ENCODE measurements at places on chromosomes 4 and X.

DNA sequence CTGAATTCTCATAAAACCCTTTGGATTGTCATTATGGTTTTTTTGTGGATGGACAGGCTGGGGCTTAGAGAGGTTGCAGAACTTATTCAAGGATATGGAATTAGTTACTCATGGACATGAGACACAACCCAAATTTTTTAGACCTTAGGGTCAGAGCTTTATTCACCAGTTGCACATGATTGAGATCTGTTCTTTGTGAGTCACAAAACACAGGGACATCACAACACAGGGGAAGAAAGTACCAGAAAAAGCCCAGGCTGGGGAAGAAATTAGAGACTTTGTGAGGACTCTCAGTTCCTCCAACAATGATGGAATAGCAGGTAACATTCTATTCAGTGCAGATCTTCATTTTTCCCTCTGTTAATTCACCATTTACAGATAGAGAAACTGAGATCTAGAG lies 602.4 kb upstream of the CPEB2 start:
- no peak for DNase-seq

- DNase-seq = no peak
These were observed 579.6 kb upstream of the IGFBP7 start for GRCh38 chr4:57689693-57690205.

DNA sequence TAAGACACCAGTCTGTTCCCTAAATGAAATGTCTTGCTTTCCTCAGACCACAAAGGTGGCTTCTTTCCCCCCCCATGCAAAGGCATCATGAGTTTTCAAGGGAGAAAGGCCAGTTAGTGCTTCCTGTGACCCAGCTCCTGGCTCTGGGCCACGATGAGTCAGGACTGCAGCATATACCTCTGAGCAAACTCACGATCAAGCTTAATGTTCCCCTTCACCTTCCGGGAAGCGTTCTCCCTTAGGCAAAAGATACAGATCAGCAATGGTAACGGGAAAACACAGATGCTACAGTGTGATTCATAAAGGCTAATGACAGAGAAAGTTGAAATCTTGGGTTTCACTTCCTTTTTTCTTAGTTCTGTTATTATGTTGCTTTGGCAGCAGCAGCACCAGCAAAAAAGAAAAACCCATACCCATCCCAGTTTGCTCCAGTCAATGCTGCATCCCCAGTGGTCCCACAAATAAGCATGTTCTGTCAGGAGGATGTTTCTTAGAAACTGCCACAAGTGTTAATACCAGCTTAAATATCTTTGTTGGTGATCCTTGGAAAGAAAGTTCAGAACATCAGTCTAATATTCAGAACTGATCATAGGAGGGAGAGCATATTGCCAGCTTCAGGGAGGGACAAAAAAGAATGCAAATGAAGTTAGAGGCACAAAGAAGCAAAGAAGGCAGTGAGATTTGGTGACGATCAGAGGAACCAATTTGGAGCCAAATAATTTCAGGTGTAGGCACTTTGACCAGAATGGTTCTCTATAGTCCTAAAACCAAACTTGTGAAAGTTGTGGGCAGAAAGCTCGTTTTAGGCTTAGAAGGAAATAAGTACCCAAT lies 41.2 kb downstream of the LONRF3 start:
- peak; percentile 66 for DNase-seq

GRCh38 chrX:12390301-12390700 lies 252.0 kb downstream of the FRMPD4 start:
- DNase-seq = no peak

GRCh38 chr4:121584836-121585235 lies 111.9 kb downstream of the ANXA5 start:
- no peak for DNase-seq

- no peak for DNase-seq
These were observed 252.9 kb upstream of the KLF3 start for GRCh38 chr4:38411092-38411491.

- DNase-seq = no peak
These were observed 304.2 kb downstream of the ARHGAP24 start for GRCh38 chr4:85779165-85779564.

- DNase-seq = no peak
These were observed 56.9 kb downstream of the ACOX3 start for GRCh38 chr4:8383451-8384160.

DNA sequence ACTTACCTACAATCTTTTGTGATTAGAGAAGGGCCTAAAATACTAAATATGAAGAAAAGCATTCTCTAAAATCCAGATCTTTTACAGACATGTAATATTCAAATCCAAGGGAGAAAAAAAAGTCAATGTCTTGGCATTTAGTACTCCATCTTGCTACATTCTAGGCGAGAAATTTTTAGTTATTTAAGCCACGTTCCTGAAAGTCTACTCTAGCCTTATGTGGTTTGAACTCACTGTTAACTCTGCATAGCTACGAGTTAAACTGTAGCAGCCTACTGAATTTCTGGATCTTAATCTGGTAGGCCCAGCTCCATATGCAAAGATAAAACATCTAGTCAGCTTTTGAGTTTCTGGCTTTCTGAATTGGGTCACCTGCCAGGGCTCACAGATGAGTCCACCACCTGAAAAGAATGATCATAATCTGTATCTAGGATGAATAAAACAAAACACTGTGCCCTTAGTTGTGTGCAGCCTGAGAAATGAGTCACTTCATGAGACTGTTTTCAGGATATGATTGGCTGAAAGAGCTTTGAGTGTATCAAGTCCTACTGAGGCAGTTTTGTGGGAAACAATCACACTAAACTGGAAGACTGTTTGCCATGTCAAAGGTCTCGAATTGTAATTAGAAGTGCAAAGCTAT lies 3.2 kb upstream of the NEK1 start:
- peak; percentile 36 for DNase-seq

DNA sequence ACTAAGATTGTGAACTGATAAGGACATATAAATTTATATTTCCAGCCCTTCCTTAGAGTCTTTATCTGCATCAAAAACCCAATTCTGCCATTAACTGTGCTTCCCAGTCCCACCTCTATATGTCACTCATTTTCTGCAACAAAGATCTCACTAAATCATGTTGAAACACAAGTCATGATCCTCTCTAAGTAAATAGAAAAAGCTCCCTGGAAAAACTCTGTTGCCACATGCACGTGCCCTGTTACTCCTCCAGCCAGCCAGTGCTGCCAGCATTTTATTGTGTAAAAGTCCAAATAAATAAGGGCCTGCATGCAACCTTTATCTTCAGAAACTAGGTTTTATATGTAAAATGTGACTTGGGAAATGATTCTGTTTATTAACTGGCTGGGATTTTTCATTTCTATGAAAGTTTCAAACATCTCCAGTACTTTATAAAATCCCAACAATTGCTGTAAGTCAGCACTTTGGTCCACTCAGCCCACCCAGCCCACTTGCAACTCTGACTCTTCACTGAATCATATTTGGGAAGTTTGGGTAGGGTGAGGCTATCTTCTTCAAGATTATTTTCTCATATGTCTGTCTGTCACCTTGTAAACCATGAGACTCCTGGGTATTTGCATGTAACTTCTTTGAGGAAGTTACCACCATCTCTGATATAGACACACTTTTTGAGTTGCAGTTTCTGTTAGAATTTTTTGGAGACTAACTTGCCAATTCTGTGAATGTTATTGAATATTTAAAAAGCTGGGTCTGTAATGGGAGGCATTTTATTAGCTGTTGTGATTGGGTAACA lies 40.0 kb upstream of the SMARCA5 start:
- no peak for DNase-seq

- peak; percentile 47 for DNase-seq
These were observed 8.1 kb upstream of the DCTD start for GRCh38 chr4:182925298-182925757.

GRCh38 chrX:21757960-21758359 lies at the start of gene SMPX:
Gene SMPX (minus strand): TSS chrX:21758116. CDS start chrX:21754290, 3,826 bp downstream.
- DNase-seq = no peak

GRCh38 chr4:4672402-4672801 lies 130.6 kb upstream of the STX18 start:
- DNase-seq = no peak

DNA sequence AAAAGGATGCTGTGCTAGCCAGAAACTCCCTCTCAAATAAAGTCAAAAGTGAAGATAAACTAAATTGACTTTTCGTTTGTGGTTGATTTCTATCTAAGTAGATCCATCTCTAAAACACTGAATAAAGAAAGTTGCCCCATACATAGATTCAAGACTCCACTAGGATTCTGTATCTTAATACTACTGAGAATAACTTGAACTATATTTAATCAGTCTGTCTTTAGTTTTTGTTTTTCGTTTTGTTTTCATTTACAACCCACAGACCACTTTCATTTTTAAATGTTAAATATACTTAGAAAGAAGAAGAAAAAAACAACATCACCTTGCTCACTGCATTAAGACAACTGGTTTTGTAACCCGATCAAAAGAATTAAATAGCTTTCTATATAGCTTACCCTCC lies 655.0 kb downstream of the RPA4 start:
- no peak for DNase-seq
